ENCODE measurements at places on chromosomes 2 and 18.

DNA sequence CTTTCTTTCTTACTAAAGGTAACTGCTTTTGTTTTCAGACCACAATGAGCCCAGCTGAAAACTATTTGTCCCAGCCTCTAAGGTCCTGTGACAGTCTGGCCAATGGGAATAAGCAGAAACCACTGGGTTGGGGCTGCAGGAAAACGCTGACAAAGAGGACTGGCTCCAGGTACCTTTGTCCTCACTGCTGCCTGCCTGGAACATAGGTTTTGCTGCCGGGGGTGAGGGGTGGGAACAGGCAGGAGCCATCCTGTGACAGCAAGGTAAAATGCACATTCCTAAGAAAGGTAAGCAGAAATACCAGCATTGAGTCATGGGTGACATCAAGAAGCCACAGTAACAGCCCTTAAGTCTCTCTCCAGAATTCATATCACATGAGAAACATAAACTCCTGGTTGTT is 21.6 kb downstream of the PTPN2 start:
- no peak for DNase-seq

DNA sequence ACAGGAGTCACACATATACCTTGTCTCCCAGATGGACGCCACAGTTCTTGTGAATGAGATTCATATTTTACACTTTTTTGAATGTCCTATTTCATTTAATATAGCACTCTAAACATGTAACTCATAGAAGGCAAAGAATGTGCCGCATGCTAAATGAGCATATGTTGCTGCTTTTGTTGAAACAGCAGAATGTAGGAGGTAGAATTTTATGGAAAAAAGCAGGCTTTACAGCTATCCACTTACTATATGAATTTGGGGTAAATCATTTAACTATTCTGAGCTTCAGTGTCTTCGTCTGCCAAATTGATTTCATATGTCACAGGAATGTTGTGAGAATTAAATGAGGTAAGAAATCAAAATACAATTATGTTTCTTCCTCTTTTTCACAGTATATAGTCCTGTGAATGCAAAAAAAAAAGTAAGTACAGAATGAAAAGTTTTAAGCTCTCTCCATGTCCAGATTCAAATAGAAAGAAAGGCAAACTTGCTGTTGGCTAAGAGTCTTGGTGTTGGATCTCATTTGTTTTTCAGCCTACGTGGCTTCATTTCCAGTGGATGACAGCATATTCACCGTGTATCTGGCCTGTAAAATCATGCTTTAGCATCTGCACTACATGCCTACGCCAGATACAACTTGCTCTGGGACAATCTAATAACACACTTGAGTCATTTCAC is 154.7 kb upstream of the CNTNAP5 start:
- DNase-seq, result no peak

DNA sequence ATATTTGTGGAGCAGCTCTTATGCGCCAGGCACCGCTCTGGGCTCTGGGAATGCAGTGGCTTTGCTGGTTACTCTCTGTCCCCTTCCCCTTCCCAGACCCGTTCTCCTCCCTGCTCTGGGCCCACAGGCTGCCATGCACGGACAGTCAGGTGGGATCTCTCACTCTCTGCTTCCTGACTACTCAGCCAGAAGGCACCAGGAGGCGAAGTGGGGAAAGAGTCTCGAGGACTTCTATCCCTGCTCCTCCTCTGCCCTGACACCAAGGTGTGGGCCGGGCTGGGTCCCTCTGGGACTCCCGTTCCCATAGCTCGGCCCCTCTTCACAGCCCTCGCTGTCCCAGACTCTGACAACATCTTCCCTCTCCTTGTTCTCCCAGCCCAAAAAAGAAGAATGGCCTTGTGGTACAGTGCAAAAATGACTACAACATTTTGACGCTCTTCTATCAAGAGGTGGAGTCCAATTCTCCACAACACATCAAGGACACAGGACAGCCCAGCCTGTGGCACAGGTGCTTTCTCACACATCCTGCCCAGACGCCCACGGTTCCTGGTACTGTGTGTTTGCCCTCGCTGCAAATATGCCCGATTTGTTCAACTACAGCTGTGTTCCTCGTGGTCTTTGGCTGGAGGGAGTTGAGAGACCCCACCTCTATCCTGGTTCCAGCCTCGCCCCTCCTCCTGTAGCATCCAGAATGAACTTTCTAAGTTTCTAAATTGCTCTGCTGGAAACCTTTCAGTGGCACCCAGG is 14.0 kb upstream of the DUSP2 start:
- no peak for DNase-seq

GRCh38 chr18:3402982-3403451 is 47.0 kb upstream of the TGIF1 start:
- DNase-seq, result no peak

GRCh38 chr2:214808981-214809750 is at the start of gene BARD1:
Gene BARD1 (minus strand): TSS chr2:214809683. CDS start chr2:214809569, 114 bp downstream.
- peak; percentile 44 for DNase-seq

All from effector memory CD8-positive, alpha-beta T cell (primary cell).